Lower lobe of right lung (tissue), 2 donors: ENCODE measurements at places on chromosomes 12 and 14. TPM values are rescaled to one million over a fixed set of nuclear protein-coding genes. Genes with fewer than 3 reads are reported as not detected.

DNA sequence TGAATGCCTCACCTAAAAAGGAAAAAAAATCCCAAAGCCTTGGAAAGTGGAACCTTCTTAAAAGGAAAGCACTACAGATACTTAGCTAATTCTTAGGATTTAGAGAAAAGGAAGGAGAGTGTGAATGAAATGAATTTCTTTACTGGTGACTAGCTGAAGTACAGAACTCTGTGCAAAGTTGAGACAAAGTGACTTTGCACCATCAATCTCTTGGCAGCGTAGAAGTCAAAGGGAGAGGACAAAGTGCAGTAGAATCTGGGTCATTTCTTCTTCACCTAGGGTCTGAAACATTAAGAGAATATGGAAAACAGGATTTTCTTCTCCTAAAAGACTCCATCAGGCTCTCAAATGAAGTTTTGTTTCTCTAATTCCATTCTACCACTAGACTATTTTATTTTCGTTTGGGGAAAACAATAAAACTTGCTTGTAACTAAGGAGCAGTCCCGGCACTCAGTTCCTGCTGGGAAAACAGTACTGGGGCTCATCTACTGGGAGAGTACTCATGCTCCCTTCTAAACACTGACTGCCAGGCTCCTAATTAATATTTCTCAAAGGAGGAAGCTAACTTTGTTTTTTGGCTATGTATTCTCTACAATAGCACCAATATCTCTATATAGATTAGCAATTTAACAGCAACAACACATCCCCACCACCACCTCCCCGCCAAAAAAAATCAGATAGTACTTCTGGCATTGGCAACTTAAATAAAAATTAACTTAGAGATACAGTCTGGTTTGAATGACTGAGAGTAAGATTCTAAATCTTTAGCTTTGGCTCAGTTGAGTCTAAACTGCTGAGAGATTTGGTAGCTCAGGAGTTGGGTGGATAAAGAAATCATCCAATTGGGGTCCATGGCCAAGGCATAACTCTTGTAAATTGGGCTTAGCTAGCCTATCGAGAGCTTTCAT is 110.7 kb downstream of the SLC15A5 start:
- DNase-seq, result no peak

Gene ART4
- 3.7 TPM for total RNA-seq

- DNase-seq, result no peak
Observed at GRCh38 chr12:79267580-79267979, 403.0 kb downstream of the SYT1 start.

GRCh38 chr12:26121323-26122060 is 3.3 kb downstream of the BHLHE41 start:
- no peak for DNase-seq

DNA sequence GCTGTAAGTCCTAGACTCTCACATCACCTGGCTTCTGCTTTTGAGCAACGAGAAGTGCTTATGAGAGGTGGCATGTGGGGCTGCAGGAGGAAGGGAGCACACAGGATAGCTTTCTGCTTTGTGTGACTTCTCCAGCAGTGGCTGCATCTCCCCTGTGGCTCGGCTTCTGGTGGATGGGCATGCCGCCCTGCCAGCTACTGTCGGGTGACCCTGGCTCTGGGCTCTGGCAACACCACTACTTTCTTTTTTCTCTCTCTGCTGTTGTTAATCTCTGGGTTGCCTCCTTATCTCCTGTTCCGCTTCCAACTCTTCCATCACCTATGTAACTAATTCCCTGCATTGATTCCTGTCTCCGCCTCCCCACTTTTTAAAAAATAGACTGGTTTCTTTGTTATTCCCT is 209.1 kb upstream of the DAAM1 start:
- no peak for DNase-seq

GRCh38 chr14:56173365-56173922 is 55.2 kb downstream of the PELI2 start:
- DNase-seq, result no peak

Gene LRTM2
- not detected for total RNA-seq

GRCh38 chr14:85528080-85528896 is 1.7 kb upstream of the FLRT2 start:
- DNase-seq, result no peak

DNA sequence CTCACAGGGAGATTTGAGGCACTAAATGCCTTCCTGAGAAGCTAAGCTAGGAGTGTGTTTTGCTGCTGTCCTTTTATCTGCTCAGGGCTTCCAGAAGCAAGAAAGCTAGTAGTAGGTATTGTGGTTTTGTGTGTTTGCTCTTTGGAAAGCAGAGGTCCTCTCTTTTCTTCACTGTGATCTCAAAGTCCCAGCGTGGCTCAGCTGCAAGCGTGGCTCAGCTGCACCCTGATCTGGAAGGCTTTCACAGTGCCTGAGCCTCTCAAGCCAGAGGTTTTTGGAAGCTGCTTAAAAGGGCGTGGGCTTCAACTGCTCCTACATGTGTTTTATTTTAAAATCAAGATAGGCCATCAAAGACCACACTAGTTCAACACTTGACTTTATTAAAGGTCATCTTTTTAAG is 337.4 kb upstream of the RGS6 start:
- DNase-seq, result no peak

DNA sequence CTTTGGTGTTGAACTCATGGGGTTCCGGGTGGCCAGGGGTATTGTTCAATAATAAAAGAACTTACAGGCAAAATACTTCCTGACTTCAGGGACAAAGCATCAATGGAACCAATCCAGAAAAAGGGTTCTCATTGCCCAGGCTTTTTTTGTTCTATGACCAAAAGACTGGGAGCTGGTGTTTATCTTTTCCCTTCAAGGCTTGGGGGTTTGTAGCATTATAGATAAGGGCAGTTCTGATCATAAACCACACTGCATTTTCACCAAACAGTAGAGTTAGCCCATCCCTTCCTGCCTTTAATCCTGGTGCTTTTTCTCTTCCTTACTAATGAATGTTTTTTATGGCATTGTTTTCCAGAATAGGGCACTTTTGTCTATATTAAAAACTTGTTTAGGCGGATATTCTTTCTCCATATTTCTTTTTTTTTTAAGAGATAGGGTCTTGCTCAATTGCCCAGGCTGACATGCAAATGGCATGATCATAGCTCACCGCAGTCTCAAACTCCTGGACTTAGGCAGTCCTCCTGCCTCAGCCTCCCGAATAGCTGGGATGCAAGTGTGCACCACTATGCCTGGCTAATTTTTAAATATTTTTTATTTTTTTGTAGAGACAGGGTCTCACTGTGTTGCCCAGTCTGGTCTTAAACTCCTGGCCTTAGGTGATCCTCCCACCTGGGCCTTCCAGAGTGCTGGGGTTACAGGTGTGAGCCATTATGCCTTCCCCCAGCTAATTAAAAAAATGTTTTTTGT is 9.7 kb downstream of the FUT8 start:
- DNase-seq, result no peak

- DNase-seq, result no peak
Observed at GRCh38 chr12:8819666-8819980, 2.8 kb upstream of the A2ML1 start.
